ENCODE measurements at places on chromosomes 7 and 10. TPM values are rescaled to one million over a fixed set of nuclear protein-coding genes. Genes with fewer than 3 reads are reported as not detected.

Gene CPA5
- 0.15 TPM for polyA plus RNA-seq

DNA sequence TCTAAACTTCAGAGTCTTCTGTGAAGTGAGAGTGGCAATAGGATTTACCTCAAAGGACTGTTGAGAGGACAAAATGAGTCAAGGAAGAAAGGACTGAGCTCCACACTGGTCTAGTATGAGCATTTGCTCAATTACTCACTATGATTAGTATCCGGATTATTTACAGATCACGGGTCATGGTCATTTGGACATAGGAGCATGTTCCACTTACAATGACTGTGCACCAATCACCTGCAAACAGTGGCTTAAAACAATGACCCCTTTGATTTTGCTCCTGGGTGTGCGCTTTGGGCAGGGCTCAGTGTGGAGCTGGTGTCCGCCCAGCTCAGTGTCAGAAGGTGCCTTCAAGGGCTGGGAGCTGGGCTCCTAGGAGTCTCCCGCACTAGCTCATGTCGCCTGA lies 225.4 kb downstream of the TCERG1L start:
- no peak for DNase-seq

Gene BLNK
- not detected for polyA plus RNA-seq

DNA sequence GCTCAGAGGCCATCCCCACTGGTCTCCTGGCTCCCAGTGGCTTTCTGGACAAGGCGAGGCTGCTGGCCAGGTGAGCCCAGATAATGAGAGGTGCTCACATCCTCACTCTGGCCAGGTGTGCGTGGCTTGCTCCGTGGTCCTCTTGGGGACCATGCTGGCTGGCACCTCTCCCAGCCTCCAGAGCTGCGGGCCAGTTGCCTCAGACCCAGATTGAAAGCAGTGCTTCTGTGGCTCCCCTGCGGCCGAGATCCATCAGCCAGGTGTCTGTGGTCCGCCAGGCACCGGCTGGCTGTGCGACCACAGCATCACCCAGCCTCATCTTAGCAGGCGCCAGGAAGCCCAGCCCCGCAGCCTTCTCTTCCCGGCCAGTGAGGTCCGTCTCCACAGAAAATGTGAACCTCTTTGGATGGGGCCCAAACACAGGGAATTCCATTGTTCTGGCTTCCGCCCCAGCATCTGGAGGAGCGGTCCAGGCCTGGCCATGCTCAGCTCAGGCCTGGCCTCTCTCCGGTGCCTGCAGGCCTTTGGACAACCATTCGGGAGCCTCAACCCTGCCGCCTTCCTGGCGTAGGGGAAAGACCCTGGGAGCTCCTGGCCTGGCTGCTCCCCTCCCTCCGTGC lies 5.2 kb upstream of the TTYH3 start:
- DNase-seq = no peak

GRCh38 chr7:34946486-34946885 lies 90.8 kb downstream of the DPY19L1 start:
- DNase-seq = no peak

DNA sequence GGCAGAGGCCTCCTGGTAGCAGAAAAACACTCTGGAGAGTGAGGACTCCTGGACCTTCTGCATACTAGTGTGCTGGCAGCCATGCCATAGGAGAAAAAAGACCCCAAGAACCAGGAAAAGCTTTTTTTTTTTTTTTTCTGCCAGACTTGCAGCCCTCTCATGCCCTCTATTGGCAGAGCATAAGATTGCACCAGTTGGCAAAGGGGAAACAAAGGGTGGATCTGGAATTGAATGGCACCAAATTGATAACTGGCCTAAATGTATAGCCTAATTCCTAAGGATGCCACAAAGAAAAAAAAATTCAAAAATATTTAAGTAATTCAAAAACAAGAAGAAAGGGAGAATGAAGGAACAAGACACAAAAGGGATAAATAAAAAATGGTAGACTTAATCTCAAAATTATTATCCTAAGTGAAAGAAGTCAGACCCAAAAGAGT lies 112.5 kb upstream of the GHITM start:
- no peak for DNase-seq

DNA sequence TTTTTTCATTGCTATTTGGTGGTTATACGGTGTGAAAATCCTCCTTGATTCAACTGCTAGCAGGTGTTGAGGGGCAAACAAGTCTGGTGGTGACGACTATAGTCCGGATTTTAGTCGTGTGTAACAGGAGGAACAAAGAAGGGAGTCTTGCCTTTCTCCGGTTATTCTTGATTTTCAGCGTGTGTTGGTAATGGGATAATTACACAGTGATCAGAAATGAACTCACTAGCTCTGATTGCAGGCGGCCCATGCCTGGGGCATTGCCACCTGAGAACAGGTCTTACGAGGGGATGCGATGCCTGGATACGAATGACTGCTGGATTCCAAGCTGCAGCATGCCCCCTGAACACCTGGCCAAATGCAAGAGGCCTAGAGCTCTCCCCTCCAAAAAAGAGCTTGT lies 72.8 kb downstream of the CAMK1D start:
- DNase-seq = no peak

Gene DCLRE1A
- 3.2 TPM for polyA plus RNA-seq

DNA sequence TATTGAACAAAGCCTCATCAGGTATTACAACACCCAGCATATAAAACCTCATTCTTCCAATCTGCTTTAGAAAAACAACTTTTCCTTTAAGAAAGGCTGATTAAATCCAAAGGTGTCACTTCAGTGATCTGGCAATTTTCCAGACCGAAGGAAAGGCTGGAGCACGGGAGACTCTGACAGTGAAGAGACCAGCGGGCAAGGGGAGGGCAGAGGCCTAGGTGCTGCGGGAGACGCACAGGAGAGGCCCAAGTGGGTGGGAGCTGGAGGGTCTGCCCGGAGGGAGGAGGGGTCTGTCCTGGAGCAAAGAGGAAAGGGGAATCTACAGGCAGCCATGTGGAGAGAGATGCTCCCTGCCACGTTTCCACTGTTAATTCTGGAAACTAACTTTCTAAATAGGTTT lies 24.3 kb upstream of the PPP2R2D start:
- no peak for DNase-seq

GRCh38 chr7:78363866-78364265 lies 565.3 kb downstream of the PHTF2 start:
- DNase-seq = no peak

Gene AGFG2
- polyA plus RNA-seq = 6.3 TPM

Gene MCU
- polyA plus RNA-seq = 95.7 TPM

DNA sequence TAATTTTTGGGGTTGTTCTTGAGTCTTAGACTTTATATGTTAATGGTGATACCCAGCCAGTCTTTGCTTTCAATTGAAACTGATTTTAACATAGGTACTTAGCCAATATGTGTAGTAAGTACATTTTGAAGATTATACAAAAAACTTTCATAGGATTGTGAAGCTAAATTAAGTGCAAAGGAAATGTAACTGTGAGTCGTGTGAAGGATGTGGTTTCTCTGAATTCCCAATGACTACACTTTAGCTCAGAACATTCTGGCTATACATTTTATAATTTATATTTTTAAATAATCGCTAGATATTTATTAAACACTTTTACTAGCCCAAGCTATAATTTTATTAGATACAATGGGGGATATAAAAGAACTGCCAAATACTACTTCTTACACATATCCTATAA lies 359.3 kb downstream of the PCLO start:
- no peak for DNase-seq

Gene PCDH15
- polyA plus RNA-seq = not detected

- no peak for DNase-seq
These were observed 442 bp downstream of the ANKRD2 start for GRCh38 chr10:97573021-97573420.

GRCh38 chr10:58399410-58399809 lies 14.2 kb downstream of the TFAM start:
- DNase-seq = no peak

- DNase-seq = no peak
These were observed 1.5 kb downstream of the PIK3CG start for GRCh38 chr7:106866298-106867281.

DNA sequence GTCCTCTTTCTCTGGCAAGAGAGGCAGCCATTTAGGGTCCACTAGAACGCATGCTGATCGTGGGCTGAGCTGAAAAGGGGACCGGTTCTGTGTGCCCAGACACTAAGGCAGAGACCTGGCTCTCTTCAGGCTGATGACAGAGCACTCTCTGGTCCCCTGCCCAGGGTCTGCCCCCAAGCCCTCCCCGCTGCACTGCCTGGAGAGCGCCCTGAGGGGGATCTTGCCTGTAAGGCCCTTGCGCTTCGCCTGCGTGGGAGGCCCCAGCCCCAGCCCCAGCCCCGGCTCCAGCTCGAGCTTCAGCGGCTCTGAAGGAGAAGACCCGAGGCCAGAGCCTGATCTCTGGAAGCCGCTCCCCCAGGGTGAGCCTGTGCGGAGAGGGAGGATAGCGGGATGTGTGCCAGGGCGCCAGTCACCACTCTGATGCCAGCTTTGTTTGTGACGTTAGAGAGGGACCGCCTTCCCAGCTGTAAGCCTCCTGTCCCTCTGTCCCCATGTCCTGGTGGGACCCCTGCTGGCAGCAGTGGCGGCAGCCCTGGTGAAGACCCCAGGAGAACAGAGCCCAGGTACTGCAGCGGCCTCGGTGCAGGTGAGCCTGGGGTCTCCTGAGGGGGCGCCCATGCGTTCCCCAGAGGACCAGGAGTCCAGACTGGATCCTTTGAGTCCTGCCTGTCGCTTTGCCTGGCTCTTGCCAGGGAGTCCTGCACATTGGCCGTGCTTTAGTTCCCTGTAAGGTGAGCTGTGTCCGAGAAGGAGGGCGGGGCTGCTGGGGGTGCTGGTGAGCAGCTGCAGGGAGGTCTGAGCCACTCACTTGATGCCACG lies 43.2 kb downstream of the ZNF467 start:
- no peak for DNase-seq

Gene ITIH2
- polyA plus RNA-seq = not detected

GRCh38 chr7:28028471-28028870 lies 152.1 kb downstream of the JAZF1 start:
- no peak for DNase-seq

DNA sequence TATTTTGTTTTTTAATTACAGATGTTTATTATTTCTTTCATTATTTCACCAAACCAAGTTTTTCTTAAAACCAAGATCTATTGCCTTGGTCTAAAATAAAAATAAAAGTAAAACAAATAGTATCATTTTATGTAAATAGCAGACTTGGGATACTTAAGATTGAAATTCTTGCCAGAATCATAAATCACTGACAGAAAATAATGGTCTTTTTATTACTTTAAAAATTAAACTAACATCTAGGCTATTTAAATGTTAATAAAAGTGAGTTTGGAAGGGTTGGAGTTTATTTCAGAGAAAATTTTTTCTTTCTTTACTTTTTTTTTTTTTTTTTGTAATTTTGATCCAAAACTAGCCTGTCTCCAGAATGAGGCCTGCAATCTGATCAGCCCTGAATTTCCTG lies 568.0 kb upstream of the IGFBP3 start:
- DNase-seq = no peak

- no peak for DNase-seq
These were observed 61.1 kb upstream of the SEM1 start for GRCh38 chr7:96770758-96771157.

- DNase-seq = no peak
These were observed 224.9 kb upstream of the TMEM229A start for GRCh38 chr7:124257638-124258308.

Gene C1GALT1
- polyA plus RNA-seq = 7.9 TPM

- DNase-seq = no peak
These were observed 607 bp upstream of the GRB10 start for GRCh38 chr7:50783303-50783702.

DNA sequence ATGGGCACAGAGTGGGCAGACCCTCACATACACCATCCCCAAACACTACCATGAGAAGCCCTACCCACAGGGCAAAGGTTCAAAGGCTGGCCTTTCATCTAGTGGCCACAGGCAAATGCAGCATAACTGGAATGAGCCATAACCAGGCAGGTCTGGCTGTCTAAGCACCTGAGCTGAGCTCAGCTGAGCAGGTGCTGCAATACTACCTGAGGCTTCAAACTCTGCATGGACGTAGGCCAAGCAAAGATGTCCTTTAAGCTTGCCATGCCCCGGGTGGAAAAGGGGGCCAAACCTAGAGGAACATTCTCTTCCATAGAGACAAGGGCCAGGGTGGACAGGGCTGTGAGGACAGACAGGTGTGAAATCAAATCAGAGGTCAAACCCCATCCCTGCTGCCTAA lies 65.3 kb upstream of the CAMK2B start:
- DNase-seq = no peak

DNA sequence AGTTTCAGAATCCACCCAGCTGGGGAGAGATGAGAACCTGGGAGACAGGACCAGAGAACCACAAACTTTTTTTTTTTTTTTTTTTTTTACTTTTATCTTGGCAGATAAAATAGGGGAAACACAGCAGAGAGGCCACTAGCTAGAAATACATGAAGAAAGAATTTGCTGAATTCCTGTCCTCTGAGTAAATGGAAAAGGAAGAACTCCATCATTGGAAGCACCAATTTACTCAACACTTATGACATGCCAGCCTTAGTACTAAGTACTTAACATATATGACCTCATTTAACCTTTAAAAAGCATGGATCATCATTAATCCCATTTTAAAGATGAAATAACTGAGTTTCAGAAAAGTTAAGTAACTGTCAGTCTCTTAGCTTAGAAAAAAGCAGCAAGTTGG lies 343.0 kb upstream of the NPSR1 start:
- peak; percentile 70 for DNase-seq

DNA sequence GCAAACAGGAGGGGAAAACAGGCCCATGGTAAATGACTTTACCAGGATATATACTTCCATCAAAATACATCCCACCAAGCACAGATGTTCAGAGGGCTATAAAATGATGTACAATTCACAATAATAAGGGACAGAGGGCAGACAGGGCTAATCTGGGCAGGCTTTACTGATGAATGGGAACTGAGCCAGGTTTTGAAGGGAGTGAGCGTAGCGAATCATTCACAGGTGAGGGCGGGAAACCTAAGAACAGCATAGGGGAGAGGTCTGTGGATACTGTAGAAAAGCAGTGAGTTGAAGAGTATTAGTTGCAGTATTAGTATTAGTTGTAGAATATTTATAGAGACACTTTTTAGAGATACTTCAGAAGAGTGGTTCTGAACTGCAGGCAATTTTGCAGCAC lies 180.8 kb downstream of the JAZF1 start:
- no peak for DNase-seq

DNA sequence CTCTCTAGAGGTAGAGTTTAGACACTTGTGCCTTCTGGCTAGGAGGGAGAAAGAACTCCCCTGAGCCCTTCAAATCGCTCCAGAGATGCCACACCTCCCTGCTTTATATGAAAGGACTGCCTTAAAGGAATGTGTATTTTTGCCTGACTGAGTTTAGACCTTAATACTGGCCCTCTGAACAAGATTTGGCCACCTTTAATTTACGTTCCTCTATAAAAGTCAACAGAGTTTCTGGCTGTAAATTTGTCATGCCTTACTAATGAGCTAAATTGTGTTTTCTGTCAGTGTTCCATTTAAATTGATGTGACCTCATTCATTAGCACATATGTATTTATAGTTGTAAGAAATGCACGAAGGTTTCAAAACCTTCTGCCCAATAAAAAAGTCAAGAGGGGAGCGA lies 48.0 kb downstream of the SEMA3C start:
- no peak for DNase-seq

Gene TMEM176A
- not detected for polyA plus RNA-seq
